Activated CD4-positive, CD25-positive, alpha-beta regulatory T cell treated with anti-CD3 and anti-CD28 coated beads, Interleukin-2, amount 50 U/mL, for 24 hours (primary cell): ENCODE measurements at places on chromosomes 3 and 15.

DNA sequence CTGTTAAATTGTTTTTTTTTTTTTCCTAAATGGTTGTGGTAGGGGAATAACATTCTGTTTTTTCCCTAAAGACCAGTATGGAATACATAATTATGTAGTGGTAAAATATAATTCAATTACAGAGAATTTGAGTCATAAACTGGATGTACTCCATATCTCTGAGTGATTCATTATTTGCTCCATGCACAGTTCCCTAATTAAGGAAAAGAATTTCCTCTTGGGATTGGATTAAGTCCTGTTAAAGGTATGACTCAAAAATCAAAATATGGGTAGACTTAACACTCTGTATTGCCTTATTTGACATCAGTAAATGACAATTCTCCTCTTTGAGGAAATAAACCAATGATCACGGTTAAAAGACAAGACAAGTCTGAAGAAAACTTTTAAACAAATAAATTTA, 78.0 kb upstream of the KCNH8 start:
- no peak for ATAC-seq

DNA sequence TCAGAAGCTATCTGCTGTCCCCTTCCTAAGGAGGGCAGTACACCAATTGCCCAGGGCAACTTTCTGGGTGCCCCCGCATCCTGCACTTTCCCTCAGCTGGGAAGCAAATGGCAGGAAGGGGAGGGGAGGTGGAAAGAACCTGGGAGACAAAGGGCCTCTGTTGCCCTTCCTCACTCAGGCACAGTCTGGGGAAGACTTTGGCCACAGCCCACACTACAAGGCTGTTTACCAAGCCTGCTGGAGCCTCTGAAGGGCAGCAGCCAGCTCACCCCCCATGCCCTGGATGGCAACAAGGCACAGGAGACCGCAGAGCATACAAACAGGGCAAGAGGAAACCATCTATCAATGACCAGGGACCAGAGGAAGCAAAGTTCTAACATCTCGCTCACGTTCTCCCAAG, 42.4 kb downstream of the ARRDC4 start:
- no peak for ATAC-seq

DNA sequence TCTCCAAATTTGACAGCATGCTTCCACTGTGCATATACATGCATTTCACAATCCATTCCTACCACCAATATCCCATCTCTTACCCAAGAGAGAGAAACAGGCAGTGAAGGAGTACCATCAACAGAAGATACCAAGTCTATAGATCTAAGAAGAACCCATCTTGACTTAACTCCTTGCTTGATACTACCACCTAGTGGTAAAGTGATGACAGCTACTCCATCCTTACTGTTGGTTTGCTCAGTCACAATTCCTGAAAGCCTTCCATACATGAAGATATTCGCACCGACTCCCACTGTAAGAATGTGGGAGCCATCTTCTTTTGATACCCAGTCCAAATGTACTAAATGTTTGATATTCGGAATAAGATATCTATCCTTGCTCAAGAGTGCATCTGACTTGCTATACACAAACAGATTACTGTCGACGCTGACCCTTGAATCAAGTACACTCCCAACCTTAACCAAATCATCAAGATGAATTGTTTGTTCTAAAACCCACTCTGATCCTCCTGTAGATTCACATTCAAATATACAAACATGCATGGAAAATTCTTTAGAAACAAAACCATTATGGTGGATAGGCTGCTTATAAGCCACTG, 123.1 kb downstream of the DMXL2 start:
- no peak for ATAC-seq

DNA sequence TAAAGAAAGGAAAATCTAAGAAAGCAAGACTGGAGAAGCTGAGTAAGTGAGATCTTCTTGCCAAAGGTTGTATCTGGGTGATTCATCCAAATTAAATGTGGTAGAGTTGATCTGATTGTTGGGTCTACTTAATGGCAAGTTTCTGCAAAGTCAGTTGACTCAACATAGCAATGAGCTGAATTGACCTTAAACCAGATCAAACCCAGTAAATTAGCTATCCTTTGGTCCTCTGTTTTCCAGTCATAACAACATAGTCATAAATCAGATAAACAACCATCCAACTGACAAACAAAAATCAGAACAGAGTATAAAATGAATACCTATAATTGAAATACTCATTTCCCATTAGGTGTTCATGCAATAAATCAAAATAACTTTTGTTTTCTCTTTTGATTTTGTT, 142.6 kb upstream of the CFAP20DC start:
- no peak for ATAC-seq

GRCh38 chr3:9781978-9782603, 10.2 kb downstream of the TADA3 start:
- no peak for ATAC-seq
